Fibroblast of mammary gland (primary cell): ENCODE measurements at places on chromosomes 5 and 9.

GRCh38 chr5:142246258-142246657, 78.6 kb downstream of the SPRY4 start:
- peak; percentile 58 for DNase-seq

DNA sequence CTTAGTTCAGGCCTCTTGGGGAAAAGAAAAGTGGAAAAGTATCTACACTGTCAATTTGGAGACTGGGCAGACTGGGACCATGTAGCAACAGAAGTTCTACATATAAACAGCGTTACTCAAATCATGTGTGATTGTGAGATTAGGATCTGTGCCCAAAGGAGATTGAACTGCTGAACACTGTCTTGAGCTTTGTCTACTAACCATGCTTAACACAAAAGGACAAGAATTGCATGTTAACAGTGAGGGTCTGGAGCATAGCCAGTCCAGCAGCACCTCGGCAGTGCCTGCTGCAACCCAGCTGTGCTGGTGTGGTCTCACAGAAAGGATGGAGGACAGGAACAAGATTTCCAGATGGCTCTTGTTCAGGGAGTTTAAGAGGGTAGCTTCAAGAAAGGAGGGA, 5.7 kb downstream of the PAM start:
- DNase-seq = peak; percentile 38

- no peak for DNase-seq
These were observed 192.4 kb downstream of the GADD45G start for GRCh38 chr9:89797255-89797654.

DNA sequence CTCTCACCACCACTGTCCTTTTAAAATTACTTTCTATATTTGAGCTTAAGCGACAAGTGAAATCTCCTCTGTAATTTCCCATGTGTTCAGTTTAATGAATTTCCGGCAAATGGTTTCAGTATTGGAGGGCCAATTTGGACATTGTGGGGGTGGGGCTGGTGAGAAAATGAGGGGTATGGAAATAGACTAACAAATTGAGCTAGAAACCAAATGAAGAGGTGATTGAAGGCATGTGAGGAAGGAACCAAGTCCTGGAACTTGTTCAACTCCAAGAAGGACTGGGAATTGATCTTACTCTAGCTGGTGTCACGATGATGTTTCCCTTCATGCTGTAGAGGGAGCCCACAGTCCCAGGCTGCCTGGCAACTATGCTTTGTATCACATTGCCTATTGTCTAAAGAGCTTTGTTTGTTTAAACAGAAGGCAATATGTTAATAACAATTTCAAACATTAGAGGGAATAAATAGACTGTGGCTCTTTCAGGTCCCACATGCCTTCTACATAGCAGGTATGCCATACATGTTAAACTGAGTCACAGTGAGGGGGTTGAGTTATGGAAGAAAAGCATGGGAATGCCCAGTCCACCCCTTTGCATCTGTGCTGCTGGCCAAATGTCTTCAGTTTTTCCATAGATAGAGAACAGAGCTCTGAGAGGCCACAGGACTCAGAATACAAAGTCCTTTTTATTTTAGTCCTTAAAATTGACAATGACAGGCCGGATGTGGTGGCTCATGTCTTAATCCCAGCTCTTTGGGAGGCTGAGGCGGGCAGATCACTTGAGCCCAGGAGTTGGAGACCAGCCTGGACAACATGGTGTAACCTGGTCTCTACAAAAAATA, 25.0 kb upstream of the MATR3 start:
- no peak for DNase-seq

DNA sequence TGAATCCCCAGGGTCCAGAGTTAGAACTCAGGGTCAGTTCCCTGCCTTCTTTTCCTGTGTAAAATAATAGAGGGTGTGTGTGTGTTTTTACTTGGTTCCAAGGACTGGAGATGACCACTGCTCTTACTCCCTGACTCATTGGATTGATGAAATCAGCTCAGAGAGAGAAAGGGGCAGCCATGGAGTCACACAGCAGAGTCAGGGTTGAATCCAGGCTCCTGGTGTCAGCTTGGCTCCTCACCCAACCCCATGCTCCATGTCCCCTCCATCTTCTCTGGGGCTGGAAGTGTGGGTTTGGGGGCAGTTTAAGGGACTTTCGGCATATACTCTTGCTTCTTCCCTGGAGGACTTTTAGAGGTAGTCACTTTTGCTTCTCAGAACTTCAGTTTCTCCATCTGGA, 21.6 kb downstream of the DAB2IP start:
- peak; percentile 16 for DNase-seq

DNA sequence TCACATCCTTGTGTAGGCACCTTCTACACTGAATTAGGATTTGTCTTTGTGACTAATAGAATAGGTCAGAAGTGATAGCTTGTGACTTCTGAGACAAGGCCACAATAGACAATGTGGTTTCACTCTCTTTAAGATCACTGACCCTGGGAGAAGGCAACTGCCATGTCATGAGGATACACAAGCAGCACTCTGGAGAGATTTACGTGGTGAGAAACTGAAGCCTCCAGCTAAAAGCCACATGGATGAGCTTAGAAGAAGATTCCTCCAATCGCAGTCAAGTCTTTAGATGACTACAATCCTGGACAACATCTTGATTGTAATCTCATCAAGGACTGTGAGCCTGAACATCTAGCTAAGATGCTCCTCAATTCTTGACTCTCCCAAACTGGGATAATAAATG, 206.6 kb downstream of the ESM1 start:
- DNase-seq = no peak

DNA sequence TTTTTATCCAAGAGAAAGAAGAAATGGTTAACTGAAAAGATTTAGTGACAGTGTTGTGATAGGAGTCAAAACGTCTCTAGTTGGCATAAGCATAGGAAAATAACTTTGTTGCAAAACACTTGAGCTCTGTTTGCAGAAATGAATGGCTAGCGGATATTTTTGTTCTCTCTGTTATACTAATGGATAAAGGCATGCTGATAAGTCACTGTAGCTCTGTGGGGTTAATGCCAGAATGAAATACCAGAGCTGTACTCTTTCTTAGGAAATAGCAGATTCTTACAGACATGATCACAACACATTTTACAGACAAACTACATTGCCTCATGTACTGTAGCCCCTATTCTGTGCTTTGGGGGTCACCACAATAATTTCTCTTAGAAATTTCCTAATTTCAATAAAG, 202.8 kb downstream of the DMRTA1 start:
- peak; percentile 64 for DNase-seq

GRCh38 chr5:62689599-62690368, 111.2 kb downstream of the LRRC70 start:
- DNase-seq = no peak

DNA sequence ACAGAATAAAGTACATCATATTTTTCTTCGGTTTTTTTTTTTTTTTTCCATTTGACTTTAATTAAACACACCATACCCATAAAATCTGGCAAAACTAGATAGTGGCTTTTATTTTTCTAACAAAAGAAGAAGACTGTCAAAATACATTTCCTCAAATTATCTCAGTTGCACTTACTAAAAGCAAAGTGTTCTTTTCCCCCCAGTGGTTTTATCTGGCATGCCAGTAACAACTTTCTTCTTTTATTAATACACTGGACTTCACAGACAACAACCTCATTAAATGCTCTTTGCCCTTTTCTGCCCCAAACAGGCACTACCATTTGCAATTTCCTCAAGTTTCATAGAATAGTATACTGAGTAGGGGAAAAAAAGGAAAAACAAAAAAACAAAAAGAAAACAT, 1792.3 kb downstream of the EFNA5 start:
- DNase-seq = no peak

GRCh38 chr5:56479126-56479525, 246.0 kb upstream of the ANKRD55 start:
- no peak for DNase-seq

DNA sequence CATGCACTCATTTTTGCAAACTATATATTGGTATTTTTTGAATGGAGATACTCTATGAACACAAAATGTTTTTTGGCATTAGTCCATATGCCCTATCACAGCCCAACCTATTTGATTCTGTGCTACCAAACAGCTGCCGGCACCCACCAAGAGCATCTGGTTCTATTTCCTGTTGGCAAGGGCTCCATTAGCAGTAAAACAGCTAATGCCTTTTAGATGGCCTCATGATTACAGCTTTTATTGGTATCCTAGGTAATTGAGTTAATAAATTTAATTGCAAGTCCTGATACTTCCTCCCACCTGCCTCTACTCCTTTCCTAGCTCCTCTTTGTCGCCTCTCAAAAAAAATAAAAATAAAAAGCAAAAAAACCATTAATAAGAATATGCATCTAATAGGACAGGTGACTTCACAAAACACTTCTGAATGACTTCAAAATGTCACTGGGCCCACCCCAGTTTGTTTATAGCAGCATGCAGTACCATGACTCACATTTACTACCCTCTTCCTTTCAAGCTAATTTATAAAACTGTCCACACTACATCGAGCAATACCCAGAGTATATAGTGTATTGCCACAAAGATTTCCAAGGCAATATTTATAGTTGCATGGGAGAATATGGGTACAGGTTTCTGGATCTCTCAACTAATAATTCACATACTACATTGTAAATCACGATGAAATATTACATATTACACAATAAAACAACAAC, 620.4 kb downstream of the SLCO4C1 start:
- no peak for DNase-seq
